ENCODE measurements at places on chromosomes 2 and 18.

DNA sequence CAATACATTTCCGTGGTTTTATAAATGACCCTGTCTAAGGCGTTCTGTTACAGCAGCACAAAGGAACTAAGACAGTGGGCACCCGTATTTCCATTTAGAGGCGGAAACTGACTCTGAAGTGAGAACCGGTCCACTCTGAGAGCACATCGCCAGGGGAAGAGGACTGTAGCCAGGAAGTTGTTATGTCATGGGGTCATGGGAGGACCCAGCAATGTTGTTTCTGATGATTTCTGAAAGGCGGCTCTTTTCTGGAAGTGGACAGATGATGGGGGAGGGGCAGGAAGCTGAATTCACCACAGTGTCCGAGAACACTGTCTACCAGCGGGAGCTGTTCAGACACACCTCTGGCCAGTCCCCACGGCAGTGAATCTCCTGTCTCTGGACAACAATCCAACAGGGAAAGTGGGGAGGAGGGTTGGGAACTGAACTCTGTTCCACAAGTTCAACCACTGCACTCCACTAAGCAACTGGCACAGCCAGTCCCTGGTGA, 2.1 kb upstream of the LRRFIP1 start:
- DNase-seq, result no peak

GRCh38 chr2:43889416-43889815, 50.6 kb downstream of the ABCG8 start:
- DNase-seq, result no peak

DNA sequence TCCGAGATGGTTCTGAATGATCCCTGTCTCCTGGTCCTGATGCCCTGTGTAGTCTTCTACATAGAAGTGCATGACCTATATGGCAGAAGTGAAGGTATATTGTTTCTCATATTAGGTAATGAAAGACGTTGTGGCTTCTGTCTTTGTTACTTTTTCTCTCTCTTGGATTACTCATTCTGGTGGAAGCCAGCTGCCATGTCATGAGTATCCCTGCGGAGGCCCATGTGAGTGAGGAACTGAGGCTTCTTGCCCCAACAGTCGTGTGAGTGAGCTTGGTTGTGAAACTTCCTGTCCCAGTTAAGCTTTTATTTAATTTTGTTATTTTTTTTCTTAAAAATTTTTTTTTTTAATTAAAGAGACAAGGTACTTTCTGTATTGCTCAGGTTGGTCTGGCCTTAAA, 134.7 kb downstream of the UBR3 start:
- DNase-seq, result no peak

- DNase-seq, result no peak
These were observed 15.2 kb downstream of the TSPYL6 start for GRCh38 chr2:54240515-54241469.

DNA sequence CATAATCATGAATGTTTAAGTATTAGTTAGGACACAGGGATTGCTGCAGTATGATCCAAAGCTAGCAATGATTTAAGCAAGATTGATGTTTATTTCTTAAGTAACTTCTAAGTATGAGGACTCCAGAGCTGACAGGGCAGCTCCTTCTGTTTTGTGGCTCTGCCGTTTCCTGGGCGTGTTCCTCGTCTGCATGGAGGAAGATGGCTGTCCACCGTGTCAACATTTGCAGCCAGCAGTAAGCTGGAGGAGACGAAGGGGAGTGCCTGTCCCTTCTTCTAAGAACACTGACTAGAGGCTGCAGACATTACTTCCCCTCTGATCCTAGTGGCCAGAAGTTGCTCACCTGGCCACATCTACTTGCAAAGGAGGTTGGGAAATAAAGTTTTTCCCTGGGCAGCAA, 144.1 kb downstream of the MYO1B start:
- no peak for DNase-seq

DNA sequence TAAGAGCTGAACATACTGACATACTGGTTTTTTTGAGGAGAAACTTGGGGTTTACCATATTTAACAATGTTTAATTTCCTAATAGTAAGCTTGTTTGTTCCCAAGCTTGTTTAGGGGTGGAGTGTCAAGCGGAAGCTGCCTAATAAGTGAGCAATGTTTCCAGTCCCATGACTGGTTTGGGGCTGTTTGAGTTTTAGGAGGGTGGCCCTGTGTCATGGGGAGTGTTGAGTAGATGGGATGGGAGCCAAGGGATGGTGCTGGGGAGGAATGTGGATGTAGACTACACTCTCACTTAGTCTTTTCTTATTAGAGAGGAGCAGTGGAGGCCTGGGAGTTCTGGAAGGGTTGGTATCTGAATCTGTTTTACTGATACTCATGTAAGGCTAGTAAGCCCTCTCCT, 128.5 kb downstream of the TANC1 start:
- no peak for DNase-seq
